ENCODE measurements at places on chromosomes 16 and 17. TPM values are rescaled to one million over a fixed set of nuclear protein-coding genes. Genes with fewer than 3 reads are reported as not detected.

The PYY gene
- 0.69 TPM for total RNA-seq

The SULT1A2 gene
- total RNA-seq = 1.1 TPM

The CHD3 gene
- 114 TPM for total RNA-seq

The PAM16 gene
- total RNA-seq = 24.0 TPM

GRCh38 chr17:79045842-79046196 is 21.9 kb downstream of the C1QTNF1 start:
- H3K36me3 ChIP-seq = no peaks in the 10 kb centered on the region
- no peak overlapping the region for H3K27ac ChIP-seq
- H3K27me3 ChIP-seq = no peaks in the 10 kb centered on the region
- peaks cover 2% of the 10 kb centered on the region for H3K4me1 ChIP-seq
- H3K4me3 ChIP-seq = no peak overlapping the region

GRCh38 chr17:58388302-58389190 is 28.8 kb downstream of the RNF43 start:
- no peaks in the 10 kb centered on the region for H3K27me3 ChIP-seq
- H3K36me3 ChIP-seq = no peaks in the 10 kb centered on the region
- H3K4me1 ChIP-seq = no peaks in the 10 kb centered on the region
- no peak for DNase-seq
- no peak overlapping the region for H3K27ac ChIP-seq
- no peak overlapping the region for H3K4me3 ChIP-seq

- no peak overlapping the region for H3K27ac ChIP-seq
- no peaks in the 10 kb centered on the region for H3K4me1 ChIP-seq
- DNase-seq = no peak
These were observed 448.7 kb downstream of the CDH8 start for GRCh38 chr16:61587526-61587925.

DNA sequence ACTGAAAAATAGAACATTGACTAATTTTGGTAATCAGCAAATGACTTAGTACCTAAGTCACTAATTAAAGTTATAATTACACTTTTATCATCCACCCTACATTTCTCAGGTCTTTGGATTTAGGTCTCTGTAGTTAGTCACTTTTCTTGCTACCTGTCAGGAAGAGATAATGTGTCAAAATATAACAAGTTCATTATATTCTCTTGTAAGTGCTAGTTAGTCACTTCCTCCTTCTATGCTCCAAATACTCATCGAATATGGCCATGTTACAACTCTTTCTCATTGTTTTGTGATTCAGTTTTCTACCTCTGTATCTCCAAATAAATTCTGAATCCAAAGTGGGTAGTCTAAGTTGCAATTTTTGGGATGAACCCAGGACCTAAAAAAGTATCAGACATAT is 163.5 kb upstream of the KIF2B start:
- H3K4me1 ChIP-seq = no peaks in the 10 kb centered on the region
- H3K27me3 ChIP-seq = no peaks in the 10 kb centered on the region
- no peak overlapping the region for H3K4me3 ChIP-seq
- DNase-seq = no peak
- H3K36me3 ChIP-seq = no peaks in the 10 kb centered on the region

- H3K27ac ChIP-seq = no peak overlapping the region
- no peak for DNase-seq
- H3K4me1 ChIP-seq = peaks cover 7% of the 10 kb centered on the region
- H3K36me3 ChIP-seq = no peaks in the 10 kb centered on the region
These were observed 8.3 kb upstream of the LPCAT2 start for GRCh38 chr16:55500530-55501011.
